ENCODE measurements at places on chromosomes 3 and 15.

DNA sequence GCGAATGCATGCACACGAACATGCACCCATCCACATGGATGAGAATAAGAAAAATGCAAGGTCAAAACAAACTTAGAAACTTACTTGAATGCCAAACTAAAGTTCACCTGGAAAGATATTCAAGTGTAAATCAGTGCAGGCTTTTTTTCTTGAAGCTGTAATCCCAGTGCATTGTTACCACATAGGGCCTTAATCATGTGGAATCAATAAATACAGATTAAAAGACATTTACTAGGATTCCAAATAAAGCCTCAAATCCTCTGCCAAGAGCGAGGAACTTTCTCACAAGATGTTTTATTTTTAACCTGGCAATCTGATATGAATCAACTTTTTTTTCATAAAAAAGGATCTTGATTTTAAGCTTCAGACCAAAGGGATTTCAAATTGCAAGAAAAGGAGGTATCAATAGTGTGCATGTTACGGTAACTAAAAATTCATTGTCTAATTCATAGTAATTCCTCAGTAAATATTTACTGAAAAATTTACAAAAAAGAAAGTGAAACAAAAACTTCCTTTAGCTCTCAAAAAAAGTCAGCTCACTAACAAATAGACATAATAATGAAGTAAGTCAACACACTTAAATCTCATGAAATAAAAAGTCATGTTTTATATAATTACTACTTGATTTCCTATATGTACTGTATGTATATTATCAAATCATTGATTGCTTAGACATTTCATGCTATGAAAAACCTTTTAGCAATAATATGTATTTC lies 978.6 kb downstream of the PLOD2 start:
- DNase-seq = no peak

DNA sequence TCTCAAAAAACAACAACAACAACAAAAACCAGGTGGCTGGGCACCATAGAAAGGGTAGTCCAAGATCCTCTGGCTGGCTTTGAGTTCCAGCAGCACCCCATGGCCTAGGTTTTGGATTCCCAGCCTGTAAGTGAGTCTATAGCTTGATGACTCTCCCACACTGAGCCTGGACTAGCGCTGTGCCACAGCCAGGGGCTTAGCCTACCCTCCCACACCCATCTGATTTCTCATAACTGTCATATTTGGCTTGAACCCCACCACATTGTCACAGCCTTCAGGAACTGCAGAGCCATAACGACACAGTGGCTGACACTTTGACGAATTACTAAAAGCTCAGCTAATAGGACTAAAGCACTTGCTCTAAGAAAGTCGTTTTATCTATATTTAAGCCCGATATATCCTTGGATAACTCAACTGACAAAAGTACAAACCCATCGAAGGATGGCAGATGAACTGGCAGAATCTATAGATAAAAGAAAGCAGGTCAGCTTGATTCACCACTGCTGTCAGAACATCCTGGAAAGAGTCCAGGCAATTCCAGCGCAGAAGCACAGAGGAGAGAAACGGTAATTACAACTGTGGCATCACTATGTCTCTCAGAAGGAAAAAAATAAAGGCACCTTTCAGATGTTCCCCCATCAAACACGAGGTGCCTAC lies 62.1 kb downstream of the HOMER2 start:
- no peak for DNase-seq

- peak; percentile 96 for DNase-seq
Measured at GRCh38 chr3:42772670-42773408, at the start of gene CCDC13. Gene CCDC13 (minus strand): TSS chr3:42773253. CDS start chr3:42758345, 14,908 bp downstream.

GRCh38 chr15:41809121-41809520 lies 18.8 kb upstream of the JMJD7 start:
- DNase-seq = no peak

DNA sequence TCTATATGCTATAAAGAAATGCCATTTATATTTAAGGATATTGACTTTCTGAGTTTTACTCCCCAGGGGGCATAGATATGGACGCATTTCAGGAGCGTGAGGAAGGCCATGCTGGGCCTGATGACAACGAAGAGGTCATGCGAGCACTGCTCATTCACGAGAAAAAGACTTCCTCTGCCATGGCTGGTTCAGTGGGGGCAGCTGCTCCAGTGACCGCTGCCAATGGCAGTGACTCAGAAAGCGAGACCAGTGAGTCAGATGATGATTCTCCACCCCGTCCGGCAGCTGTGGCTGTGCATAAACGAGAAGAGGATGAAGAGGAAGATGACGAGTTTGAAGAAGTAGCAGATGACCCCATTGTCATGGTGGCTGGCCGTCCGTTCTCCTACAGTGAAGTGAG lies 38.4 kb downstream of the GTF2E1 start:
- no peak for DNase-seq

DNA sequence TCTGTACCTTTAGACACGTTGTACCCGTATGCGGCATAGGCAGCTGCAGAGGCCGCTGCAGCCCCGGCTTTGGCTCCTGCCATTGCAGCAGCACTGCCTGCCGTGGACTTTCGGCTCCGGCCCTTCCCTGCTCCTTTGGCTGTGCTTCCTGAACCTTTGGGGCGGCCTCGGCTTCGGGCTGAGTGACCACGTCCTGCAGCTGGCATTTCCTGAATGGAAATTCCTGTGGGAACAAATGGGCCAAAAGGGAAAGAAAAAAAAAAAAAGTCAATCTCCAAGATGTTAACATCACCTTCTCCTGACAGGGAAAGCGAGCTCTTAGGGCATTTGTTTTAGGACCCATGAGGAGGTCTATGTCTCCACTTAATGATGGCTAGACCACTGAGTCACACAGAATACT lies 29.6 kb downstream of the CHAC1 start:
- no peak for DNase-seq

DNA sequence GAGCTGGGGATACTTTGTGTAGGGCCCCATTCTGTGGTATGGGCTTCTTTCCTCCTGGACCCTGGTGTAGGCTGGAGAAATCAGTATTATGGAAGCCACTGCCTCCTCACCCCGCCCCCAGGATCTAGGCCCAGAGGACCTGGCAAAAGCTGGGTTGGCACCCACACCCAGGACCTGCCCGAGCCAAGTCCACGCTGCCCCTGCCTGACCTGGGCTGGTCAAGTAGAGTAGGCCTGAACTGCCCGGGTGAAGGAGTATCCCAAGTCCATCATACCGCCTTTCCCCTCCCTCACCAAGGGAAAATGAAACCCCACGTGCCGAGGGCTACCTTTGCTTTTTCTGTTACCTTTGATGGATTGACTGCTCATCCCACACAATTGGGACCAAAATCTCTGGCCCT lies 37.7 kb upstream of the TRAK1 start:
- no peak for DNase-seq

GRCh38 chr3:140296796-140297352 lies 361.9 kb downstream of the CLSTN2 start:
- no peak for DNase-seq

- no peak for DNase-seq
Measured at GRCh38 chr3:30188713-30189112, 417.7 kb upstream of the TGFBR2 start.

DNA sequence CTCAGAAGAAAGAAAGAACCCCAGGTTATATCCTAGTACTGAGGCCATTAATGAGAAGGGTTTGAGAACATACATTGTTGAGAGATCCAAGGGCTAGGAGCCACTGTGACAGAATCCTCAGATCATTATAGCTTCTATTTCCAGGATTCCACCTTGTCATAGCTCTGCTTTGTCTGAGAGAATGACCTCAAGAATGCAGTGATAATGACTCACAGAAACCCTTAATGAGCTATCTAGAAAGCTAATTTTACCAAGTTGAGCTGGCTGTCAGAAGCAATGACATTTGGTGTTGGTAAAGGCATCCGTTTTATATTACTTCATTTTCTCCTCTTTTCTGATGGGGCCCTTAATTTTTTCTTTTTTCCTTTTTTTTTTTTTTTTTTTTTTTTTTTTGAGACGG lies 10.9 kb downstream of the TRIP4 start:
- DNase-seq = no peak

DNA sequence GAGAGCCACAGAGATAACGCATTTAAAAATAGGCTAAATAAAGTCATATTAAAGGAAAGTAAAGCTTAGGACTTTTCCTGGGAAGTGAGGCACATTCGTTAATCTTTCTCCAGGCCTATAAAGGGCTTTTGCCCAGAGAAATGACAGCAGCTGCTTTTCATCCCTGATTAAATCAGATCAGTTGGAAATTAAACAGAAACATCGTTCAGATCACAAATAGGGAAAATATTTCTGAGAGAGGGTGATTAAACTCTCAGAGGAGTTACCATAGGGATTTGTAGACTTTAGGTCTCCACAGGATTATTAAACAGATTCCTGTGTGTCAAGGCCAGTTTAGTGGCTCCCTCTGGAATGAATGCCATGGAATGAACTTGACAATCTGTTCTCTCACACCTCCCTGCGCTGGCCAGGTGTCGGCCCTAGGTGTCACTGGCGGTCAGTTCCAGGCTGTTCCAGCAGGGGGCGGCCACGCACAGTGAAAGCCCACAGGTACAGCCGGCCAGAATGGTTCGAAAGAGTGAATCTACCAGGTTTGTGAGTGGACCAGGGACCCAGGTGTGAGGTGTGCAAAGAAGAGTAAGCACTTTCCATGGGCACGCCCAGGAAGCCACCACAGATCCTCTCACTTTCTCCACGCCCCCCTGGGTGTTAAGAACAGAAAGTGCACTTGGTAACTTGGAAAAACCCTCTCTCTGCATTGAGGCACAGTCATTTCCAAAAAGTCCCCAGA lies 253.0 kb upstream of the RASGRP1 start:
- DNase-seq = peak; percentile 95

GRCh38 chr3:162718697-162719096 lies 1222.1 kb downstream of the OTOL1 start:
- DNase-seq = no peak

DNA sequence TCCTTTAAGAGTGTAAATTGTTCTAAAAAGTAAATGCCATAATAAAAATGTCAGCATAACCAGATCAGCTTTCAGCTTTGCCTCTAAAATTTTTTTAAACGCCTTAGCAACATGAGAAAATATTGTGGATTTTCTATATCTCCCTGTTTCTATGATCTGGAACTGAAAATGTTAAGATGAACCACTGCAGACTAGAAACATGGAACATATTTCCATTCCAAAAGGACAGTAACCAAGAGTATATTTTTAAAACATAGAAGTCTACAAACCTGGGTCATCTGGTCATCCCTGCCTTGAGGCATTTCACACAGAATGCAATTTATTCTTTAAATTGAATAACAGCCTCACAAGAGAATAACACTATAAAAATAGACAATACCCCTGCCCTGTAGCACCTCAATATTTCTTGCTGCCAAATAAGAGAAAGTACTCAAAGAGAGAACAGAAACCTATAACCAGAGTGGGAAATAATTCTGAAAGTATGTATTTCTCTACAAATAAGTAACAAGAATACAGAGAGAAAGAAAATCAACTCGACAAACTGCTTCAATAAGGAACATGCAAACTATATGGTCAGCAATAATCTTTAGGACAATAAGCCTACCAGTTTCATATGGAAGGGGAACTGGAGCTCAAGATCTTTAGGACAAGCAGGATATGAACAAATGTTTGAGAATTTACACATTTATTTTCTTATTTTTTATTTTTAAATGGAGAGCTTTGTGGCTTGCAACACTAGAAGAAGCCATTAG lies 949.0 kb downstream of the EPHA3 start:
- no peak for DNase-seq

- no peak for DNase-seq
Measured at GRCh38 chr3:188305220-188305619, 151.3 kb downstream of the LPP start.

- DNase-seq = no peak
Measured at GRCh38 chr3:153400641-153401040, 238.6 kb downstream of the RAP2B start.

- DNase-seq = no peak
Measured at GRCh38 chr3:66606868-66607267, 106.0 kb upstream of the LRIG1 start.

GRCh38 chr3:179880868-179881267 lies 155.9 kb downstream of the PEX5L start:
- no peak for DNase-seq

DNA sequence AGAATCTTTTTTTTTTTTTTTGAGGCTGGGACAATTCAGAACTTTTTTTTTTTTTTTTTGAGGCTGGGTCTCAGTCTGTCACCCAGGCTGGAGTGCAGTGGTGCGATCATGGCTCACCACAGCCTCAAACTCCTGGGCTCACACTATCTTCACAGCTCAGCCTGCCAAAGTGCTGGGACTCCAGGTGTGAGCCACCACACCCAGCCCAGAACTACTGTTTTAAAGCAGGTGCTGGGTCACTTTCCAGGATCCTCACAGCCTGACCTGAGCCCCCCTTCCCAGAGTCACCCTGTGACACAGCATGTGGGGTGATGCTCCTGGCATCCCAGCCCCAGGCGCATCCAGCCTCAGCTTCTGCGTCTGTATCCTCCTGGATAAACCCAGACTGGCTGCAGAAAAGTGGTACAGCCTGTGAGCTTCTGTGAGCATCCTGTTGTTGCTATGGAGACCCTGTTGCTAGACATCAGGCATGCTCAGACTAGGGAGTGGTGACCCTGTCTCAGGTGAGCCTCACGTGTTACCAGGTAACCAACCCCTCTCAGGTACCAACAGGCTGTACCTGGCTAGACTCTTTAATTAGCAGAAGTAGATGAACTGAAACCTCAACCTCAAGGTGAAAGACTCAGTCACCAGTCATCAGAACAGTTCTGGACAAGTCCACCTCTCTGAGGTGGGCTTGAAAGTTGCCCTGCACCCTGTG lies 15.0 kb downstream of the KLF13 start:
- no peak for DNase-seq

DNA sequence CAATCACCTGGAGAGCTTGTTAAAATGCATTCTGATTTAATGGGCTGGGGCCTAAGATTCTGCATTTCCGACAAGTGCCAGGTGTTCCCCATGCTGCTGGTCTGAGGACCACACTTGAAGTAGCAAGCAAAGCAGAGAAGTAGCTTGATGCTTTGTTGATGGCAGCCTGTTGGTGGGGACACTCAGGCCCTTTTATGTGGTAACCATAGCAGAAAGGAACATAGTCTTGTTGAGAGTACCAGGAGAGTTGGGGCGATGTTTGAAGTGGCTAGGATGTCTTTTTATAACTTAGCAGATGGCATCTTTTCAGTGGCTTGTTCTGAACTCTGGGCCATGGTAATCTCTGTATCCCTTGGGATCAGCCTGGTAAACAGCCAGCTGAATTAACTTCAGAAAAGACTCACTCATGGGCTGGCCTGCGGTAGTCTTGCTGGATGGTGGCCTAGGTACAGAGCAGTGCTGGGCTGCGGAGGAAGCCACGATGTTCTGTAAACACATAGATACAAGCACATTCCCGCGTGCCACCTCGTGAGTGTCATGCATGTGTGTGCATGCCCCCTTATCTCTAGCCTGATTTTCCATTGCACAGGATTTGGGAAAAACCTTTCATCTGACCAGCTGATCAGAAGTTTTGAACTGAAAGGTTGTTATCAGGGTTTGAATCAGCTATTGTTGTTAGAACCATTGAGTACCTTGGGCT lies 292.4 kb upstream of the LRRFIP2 start:
- no peak for DNase-seq
